NCI-H1694 (cell line): ENCODE measurements at places on chromosomes 3 and 15.

DNA sequence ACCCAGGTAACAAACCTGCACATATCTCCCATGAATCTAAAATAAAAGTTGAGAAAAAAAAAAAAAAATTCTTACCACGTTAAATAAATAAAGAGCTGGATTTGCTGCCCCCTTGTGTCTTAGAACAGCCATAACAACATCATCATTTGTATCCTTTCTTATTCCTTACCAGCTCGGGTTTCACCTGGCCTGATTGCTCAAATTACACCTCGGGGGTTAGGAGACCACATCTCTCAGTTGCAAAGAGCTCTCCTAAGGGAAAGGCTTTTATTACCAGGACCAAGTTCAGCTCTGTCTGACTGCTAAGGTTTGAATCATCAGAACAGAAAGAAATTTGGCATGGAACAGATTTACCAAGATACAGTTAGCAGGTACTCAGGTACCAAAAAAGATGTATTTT lies 25.8 kb upstream of the RPL39L start:
- DNase-seq = peak; percentile 37

DNA sequence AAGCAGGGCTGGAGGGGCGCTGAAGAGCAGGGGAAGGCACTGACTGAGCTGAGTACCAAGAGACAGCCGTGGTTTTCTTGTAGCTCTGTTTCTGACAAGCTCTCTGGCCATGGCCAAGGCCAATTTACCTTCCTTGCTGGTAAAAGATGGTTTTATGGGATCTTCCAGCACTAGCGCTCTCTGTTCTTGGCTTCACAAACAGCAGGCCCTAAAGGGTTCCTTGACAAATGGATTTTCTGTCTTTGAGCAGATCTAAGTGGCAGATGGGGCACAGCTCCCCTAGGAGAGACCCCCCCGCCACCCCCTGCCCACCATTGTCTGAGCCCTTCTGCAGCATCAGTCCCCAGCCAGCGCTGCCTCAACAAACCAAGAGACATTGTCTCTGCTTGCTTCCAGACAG lies 66.6 kb downstream of the GAP43 start:
- DNase-seq = no peak

DNA sequence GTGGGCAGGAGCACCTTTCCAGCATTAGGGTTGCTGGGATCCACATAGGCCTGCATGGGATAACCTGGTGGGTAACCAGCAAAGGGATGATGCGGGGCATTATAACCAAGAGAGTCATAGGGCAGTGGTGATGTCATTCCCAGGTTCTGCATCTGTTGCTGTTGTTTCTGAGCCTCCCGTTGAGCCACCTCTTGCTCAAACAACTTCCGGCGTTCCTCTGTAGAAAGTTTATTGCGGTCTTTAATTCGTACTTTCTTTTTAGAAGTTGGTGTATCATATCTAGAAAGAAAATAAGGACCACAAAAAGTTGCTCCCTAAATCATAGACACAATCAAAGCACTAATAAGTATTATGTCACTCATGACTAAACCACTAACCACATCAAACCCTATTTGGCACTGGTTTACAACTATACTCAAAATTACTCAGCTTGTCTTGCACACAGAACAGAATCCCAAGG lies 77.8 kb downstream of the NBEAL2 start:
- DNase-seq = no peak

DNA sequence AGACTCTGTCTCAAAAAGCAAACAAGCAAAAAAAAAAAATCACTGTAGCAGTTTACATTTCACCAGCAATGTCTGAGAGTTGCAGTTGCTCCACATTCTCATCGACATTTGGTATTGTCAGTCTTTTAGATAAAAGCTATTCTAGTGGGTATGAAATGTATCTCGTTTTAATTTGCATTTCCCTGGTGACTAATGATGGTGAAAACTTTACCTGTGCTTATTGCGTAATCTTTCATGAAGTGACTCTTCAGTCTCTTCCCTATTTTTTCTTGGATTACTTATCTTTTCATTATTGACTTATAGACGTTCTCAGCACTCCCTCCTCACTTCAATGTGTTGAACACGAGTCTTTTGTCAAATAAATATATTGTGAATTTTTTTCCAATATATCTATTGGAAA lies 37.2 kb upstream of the CLSTN2 start:
- DNase-seq = no peak

DNA sequence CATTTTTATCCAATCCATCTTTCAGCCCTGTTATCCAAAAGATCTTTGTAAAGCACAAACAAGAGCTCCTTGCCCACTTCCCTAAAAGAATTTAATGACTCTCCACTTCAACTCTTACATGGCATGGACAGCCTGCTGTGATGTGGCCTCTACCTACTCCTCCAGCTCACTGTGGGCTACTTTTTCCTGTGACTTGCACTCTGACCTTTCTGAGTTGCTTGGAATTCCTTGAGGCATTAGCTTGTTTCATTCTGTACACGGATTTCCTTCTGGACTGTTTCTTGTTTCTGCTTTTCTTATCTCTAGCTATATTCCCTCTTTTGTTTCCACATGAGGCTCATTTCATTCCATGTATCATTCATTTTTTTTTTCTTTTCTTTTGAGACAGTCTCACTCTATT lies 15.2 kb downstream of the QTRT2 start:
- no peak for DNase-seq

GRCh38 chr3:9168241-9168741 lies 81.2 kb downstream of the SRGAP3 start:
- no peak for DNase-seq

GRCh38 chr3:197425485-197426120 lies 127.2 kb upstream of the DLG1 start:
- no peak for DNase-seq

- DNase-seq = peak; percentile 84
These were observed 51.7 kb downstream of the CLDN11 start for GRCh38 chr3:170470063-170471016.

GRCh38 chr15:29925227-29926082 lies 103.2 kb upstream of the TJP1 start:
- peak; percentile 8 for DNase-seq

DNA sequence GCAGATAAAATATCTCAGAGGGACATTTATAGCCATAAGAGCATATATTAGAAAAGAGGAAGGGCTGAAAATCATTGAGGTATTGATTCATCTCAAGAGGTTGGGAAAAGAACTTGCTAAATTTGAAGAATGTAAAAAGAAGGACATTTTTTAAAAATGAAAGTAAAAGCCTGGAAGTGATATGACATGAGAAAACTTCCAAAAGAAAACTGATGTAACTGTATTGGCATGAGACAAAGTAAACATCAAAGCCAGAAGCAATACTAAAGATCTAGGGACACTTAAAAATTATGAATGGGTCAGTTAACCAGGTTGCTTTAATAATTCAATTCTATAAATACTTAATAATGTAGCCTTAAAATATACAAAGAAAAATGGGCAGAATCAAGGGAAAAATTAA lies 31.9 kb downstream of the CEP63 start:
- DNase-seq = no peak
